ENCODE measurements at places on chromosomes 1 and 21.

DNA sequence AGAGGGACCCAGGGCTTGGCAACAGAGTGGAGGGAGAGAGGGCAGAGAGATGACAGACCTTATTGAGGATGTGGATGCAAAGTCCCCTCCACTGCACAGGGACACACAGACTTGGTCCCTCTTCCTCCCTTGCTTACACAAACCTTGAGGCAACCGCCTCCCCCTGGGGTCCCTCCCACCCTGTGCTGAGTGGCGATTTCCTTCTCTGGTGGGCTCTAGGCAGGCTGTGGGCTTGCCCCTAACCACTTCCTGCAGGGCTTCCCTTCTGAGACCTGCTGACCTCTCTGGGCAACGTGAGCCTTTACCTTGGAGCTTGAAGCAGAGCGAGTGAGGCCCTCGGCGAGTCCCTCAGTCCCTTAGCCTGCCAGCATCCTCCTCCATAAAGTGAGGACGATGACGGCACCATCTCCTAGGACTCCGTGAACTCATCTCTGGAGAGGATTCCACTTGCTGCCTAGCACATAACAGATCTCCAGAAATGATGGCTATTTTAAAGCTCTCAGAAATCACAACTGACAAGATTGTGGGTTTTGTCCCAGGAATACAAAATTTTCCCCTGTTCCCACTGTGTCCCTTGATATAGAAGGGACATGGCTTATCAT lies 25.0 kb downstream of the KIAA1614 start:
- no peak for DNase-seq

DNA sequence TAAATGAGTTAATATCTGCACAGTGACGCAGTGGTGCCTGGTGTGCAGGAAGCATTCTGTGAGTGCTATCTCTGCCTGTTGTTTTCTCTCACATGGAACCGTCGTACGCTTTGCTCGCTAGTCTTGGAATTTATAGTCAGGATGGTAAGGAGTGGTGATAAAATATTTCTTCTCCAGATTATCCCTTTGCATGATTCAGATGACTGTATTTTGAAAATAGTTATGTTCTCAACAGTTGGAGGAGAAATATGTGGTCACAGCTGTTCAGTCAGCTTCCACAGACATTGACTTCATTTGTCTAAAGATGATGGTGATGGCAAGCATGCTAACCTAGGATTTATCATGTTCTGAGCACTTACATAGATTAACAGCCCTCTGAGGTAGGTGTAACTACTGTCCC lies 41.3 kb upstream of the VAMP3 start:
- no peak for DNase-seq

DNA sequence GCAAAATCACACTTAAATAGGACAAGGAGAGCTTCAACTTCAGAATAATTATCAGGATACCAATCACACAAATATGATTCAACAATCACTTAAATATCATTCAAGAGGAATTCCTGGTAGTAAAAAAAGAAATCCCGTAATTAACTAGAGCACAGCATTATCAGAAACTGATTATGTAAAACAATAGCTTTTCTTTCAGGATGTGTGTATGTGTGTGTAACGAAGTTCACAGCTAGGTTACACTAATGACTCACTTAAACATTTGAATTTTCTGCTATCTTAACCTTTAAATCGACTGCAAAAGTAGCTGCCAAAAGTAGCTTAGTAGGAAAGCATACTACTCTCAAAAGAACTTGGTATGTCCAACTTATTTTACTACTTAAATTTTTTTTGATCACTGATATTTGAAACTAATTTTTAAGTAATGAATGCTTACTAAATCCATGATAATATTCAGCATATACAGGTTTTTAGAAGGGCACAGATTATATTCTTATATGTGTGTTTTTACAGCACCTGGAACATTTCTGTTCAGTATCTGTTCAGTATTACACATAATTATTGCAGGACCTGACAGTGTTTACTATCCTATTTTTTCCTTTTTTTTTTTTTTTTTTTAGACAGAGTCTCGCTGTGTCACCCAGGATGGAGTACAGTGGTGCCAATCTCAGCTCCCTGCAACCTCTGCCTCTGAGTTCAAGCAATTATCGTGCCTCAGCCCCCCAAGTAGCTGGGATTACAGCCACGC lies 4.2 kb downstream of the RERE start:
- DNase-seq: no peak

DNA sequence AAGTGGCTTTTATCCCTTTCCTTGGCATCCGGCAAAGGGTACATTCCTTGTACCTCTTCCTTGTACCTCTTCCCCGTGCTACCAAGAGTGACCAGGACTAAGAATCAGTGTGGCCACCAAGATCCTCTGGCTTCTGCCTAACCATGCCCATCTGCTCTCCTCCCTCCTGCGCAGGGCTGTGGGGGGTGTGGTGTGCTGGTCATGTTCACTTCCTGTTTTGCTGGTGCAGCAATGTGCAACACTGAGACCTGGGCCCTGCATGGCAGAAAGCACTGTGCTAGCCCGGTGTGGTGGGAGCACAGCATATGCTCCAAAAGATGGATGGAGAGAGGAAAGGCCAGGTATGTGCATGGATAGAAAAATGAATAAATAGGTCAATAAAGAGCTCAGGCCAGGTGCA lies 33.3 kb upstream of the TENT5C start:
- no peak for DNase-seq

DNA sequence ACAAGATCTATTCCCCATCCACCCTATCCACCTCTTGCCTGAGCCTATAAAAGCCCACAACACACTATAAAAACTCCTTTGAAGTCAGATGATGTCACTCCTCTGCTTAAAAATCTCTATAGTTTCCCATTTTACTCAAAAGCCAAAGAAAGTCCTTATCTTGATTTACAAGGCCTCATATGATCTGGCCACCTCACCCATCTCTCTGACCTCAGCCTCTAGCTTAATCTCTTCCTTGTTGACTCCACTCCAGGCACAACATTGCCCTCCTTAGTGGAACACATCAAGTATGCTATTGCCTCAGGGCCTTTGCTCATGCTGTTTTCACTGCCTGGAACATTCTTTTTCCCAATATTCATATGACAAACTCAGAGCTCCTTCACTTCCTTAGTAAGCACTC lies 33.3 kb downstream of the ZNF281 start:
- DNase-seq: no peak

DNA sequence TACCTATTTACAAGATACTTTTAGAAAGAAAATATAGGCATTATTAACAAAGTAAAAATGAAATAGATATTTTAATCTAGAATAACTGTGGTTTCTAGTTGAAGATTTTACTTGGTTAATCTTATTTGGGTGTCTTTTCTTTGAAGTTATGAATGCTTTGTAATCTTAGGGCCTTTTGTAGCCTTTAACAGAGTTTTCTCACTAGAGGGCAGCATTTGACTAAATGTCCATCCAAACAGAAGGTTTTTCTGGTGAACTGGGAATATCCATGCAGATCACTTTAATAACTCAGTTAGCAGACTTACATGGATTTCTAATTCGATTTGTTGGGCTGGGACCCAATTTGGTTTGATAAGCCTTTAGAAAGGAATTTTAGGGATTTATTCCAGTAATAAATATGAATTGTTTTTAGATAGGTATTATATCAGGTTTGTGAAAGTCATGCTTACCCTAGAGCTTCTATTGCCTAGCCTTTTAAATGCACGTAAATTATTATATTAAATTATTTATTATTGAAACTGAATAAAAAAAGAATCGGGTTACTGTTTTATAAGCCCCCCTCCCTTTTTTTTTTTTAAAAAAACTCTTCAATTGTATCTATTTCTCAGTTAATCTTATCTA lies 119.7 kb downstream of the ZNF326 start:
- peak; percentile 65 for DNase-seq

- DNase-seq: no peak
These were observed 59.1 kb downstream of the SLC19A1 start for GRCh38 chr21:45482899-45483821.

DNA sequence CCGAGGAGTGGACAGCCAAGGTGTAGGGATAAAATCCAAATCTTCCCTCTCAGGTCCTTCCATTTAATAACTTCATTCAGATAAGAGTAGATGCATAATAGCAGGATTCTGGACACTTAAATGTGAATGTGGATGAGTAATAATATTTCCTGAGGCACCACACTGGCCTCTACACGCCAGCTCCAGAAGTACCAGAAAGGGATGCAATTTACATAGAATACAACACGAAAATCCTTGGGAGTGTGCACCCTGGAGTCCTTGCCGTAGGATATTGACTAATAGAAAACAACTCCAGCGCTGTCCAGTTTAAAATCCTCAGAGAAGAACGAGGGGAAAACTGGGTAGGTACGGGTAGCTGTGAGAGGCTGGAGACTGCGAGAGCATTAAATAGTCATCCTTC lies 6.9 kb downstream of the PLXNA2 start:
- no peak for DNase-seq

GRCh38 chr1:25167269-25168192 lies 64.8 kb downstream of the SYF2 start:
- DNase-seq: no peak

DNA sequence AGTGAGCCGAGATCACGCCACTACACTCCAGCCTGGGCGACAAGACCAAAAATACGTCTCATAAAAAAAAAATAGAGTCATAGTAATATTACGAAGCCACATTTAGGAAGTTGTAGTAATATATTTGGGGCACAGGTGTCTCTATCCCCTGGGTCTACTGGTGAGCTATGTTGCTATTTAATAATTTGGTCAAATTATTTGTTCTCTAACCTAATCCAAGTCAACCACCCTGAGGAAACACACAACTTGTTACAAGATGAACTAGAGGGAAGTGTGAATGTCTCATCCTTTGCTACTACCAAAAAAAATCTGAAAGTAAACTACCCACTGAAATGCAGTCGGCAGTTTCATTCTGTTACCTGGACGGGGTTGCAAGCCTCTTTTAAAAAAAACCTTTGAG lies 35.3 kb downstream of the RGS8 start:
- DNase-seq: no peak

DNA sequence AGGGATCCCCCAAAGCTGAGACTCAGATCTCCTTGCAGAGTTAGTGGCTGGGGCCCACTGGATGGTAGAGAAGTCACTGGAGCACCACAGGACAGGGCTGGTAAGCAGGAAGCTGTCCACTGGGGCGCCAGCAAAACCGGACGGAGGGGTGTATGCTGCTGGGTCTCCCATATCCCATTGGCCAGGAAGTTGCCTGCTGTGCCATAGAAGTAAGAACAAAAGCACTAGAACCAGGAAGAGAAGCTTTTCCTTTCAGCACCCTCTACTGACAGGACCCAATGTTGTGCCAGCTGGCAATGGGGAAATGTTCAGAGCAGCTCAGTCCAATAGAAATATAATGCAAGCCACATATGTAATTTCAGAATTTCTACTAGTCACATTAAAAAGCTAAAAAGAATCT lies 146.6 kb downstream of the SPATA46 start:
- DNase-seq: no peak

DNA sequence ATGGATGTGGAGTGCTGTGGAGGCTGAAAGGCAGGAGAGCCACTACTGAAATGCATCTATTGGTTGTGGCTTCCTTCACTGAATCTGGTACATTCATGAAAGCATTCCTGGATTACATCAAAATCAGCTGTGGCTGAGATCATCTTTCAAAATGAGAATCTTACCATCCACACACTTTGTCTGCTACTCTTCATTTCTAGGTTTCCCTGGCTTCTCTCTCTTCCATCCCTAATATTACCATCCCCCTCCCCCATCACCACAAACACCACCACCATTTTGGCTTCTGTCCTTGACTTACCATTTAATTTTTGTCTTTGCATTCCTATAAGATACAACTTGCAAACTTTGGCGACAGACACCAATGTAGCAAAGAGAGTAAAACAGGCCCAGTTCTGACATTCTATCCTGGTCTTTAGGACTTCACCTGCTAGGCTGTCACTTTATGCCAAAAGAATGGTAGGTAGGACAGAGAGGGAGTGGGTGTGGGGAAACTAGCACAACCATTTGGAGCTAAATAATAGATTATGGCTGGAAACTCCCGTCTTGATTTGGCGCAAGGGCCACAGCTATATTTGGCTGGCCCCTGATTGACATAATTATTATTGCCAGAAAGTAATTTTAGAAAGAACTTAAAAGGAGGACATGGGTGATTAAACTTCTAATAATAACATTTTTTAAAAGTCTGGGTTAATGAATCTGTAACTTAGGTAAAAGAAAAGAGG lies 15.1 kb upstream of the DUSP10 start:
- no peak for DNase-seq

GRCh38 chr1:237542525-237543418 lies 347.9 kb downstream of the ZP4 start:
- DNase-seq: peak; percentile 56

- peak; percentile 58 for DNase-seq
These were observed 499 bp upstream of the SH3GLB1 start for GRCh38 chr1:86703696-86704457.

DNA sequence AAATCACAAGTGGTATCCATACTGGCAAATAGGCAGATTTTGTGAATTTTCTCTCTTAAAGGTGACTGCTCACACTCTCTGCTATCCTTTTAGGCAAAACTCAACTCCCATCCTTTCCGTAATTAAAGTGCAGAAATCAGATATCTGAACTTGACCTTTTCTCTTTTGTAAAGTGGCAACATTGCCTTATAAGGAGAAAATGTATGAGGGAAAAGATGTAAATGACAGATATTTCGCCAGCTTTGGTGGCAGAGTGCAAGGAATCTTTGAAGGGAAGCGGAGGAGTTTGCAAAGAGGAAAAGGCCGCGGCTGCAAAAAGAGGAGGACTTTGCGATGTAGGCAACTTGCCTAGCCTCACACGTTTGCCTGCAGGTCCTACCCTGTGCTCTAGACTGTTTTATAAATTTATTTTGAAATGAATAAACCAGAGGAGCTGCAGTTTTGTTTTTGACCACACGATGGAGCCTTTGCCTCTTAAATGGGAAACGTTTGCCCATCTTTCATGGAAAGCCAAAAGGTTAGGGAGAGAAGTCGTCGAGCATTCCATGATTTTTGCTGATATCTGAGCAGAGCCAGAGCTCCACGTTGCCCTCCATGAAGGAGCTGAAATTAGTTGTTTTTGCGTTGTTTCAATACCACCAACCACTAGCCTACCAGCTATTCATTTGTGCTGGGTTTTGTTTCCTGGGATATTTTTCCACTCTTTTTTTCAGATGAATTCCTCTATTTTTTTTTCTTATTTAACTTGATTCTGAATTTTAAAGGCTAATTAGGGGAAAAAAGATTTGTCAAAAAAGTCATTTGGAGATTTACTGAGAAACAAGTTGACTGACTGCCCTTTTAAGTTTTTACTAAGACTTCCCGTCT lies 242.3 kb downstream of the LMX1A start:
- peak; percentile 80 for DNase-seq

- peak; percentile 77 for DNase-seq
These were observed 14.1 kb downstream of the ENTREP3 start for GRCh38 chr1:155241069-155241679.

DNA sequence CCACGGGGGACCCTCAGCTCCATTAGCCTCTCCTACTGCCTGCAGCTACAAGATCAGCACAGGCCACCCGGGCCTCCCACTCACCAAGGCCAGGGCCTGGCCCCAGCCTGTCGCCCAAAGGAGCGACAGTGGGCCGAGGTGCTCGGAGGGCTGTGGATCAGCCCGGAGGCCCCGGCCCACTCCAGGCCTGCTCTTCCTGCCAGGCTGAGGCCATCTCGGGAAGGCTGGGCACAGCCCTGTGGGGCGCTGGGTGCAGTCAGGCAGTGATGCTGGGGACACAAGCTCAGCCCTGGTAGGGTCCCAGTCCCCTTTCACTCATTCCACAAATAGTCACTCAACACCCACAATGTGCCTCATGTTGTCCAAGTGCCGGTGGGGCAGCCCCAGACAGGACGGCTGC lies 58.8 kb downstream of the CASZ1 start:
- no peak for DNase-seq

- no peak for DNase-seq
These were observed 30.2 kb upstream of the RGS8 start for GRCh38 chr1:182714546-182714945.

Measured in HAP-1 (cell line).